Stimulated activated CD4-positive, alpha-beta T cell treated with anti-CD3 and anti-CD28 coated beads, Interleukin-4, amount 100 ng/mL, for 48 hours (primary cell): ENCODE measurements at places on chromosomes 3 and 15.

GRCh38 chr3:58793938-58794337, 127.4 kb upstream of the FAM3D start:
- DNase-seq, result no peak

DNA sequence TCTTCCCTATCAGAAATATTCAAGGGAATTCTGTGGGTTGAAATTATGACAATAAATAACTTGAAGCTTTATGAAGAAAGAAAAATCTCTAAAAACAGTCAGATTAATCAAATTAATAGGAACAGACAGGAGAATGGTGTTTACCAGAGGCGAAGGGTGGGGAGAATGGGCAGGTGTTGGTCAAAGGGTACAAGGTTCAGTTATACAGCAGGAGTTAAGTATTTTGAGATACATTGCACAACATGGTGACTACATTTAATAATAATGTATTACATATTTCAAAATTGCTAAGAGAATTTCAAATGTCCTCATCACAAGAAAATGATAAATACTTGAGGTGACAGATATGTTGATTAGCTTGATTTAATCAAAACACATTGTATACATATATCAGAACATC, 18.6 kb downstream of the SPCS1 start:
- no peak for DNase-seq

GRCh38 chr15:90884719-90885431, 571 bp downstream of the FES start:
- no peak for DNase-seq

DNA sequence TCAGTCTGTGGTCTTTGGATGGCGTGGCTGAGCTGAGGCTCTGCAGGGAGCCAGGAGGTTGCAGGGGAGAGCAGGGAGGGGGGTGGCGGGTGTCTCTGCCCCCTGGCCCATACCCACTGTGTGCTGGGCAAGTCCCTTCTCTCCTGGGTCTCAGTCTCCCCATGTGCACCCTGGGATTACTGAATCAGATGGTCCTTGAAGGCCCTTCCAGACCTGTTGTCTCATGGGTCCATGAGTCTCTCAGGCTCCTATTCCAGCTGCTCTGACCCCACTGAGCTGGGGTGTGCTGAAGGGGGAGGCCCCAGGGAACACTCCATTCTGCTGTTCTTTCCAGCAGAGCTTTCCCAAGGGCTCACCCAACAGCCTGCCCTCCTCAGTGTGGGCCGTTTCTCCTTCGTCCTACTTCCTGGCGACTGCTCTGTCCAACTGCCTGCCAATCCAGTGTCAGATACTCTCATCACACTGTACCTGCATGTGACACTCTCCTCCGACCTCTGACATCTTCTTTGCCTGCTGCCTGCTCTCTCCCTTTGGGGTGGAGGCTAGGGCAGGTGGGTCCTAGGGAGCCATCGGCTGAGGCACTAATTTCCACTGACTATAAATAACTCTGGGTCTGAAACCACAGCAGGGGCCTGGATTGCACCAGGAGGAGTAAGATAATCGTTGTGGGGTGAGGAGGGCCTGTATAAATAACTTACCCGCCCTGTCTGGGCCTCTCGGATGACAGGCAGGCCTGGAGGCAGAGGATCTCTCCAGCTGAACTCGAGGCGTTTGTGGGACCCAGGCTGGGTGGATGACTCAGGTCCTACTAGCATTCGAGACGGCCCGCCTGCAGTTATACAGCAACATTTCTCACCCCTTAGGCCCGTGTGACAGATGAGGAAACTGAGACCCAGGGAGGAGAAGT, 67.1 kb downstream of the ATP2B2 start:
- DNase-seq, result no peak

- DNase-seq, result no peak
Measured at GRCh38 chr15:66570842-66571478, 5.2 kb upstream of the LCTL start.

DNA sequence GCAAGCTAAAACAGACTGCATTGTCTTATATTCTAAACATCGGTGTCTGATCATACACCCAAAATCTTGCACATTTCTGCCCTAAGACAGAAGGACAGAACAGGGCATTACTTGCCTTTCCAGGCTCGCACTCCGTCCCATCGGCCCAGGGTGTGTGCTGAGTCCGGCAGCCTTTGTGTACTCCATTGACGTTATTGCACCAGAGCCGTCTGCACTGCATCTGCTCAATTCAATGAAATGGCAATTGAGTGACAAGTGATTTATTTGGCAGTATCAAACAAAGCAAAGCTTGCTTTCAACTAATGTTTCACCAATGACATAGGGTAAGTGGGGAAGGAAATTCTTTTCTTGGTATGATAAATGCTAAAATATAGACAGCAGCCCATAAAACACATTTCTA, 40.0 kb downstream of the ADAMTS9 start:
- no peak for DNase-seq

- no peak for DNase-seq
Measured at GRCh38 chr15:28786521-28786920, 61.9 kb downstream of the GOLGA6L7 start.

GRCh38 chr3:144259267-144259666, 287.6 kb downstream of the DIPK2A start:
- DNase-seq, result no peak

DNA sequence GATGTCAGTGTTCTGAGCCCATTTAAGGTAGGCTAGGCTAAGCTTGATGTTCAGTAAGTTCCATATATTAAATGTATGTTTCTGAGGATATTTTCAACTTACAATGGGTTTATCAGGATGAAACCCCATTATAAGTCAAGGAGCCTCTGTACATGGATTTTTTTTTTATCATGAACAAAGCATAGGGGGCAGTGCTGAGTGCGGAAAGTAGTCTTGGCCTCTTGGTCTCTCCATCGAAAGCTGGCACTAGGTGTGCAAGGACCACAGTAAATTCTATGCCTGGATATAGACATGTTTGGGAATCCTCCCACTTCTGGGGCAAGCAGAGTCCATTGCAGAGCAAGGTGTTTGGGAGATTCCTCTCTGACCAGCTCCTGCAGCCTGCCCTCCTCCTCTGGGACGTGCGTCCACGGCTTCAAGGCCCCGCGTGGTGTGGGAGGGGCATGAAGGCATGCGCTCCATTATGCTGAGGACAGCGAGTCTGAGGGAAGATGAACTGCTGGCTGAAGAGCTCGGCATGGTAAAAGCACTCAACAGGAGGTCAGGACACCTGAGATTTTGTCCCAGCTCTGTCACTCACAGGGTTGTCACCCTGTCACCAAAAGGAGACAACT, 122.9 kb upstream of the LIPC start:
- no peak for DNase-seq

GRCh38 chr3:152556731-152557254, 278.1 kb upstream of the P2RY1 start:
- DNase-seq, result no peak
